Bone marrow (tissue), 2 donors: ENCODE measurements at places on chromosomes 5 and 9.

GRCh38 chr9:126114850-126115460 is 211.7 kb upstream of the MVB12B start:
- DNase-seq = no peak

DNA sequence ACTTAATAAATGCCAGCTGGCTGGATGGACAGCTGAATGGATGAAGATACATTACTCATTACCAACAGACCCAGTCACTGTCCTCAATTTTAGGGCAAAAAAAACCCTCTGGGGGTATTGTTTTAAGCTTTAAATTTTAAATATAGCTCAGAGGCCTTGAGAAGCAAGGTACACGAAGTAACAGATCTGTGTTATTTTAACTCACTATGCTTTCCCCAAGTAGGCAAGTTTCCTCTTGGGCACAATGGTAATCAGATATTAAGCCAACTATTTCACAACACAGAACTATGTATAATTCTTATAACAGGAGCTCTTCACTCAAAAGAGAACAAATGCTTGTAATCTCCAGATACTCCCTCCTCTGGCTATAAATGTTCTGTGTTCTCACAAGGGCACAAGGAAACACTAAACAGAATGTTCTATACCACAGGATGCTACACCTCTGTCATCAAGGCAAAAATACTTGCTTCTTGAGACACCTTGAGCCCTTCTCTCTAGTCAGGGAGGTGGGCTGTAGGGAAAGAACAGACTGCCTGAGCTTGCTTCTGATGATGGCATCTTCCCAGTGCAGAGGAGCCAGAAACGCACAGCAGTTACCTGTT is 443.8 kb downstream of the SPOCK1 start:
- DNase-seq = no peak

- DNase-seq = no peak
These were observed 311.6 kb upstream of the CLINT1 start for GRCh38 chr5:158170534-158170933.

GRCh38 chr9:70110194-70111041 is 66.8 kb downstream of the MAMDC2 start:
- DNase-seq = no peak

DNA sequence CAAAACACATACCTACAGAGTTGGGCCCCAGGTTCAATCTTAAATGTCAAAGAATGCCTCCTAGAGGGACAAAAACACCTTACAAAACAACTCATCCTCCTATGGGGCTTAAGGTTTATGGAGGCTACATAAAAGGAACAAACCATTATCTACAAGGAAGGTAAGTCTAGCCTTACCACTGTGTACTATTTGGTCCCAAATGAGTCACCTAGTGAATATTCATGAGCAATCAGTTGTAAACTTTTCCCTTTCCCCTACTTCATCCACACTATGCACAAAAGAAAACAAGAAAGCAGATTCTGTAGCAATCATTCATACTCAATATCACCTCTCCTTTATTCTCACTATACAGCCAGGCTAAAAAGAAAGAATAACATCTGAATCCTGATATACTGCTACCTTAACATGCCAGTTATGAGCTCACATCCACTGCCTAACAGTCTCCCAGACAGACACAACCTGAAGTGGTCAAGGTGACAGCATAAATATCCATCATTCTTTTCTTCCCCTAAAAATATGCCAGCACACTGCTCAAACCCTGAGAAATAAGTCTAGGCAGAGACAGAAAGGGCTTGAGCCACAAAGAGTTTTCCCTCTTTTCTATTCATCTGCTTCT is 6.2 kb downstream of the OXCT1 start:
- DNase-seq = no peak

GRCh38 chr5:41617843-41618515 is 107.6 kb upstream of the PLCXD3 start:
- DNase-seq = no peak

GRCh38 chr5:142860270-142860669 is 90.1 kb downstream of the ARHGAP26 start:
- no peak for DNase-seq

GRCh38 chr5:117110548-117110947 is 535.9 kb upstream of the SEMA6A start:
- DNase-seq = no peak

DNA sequence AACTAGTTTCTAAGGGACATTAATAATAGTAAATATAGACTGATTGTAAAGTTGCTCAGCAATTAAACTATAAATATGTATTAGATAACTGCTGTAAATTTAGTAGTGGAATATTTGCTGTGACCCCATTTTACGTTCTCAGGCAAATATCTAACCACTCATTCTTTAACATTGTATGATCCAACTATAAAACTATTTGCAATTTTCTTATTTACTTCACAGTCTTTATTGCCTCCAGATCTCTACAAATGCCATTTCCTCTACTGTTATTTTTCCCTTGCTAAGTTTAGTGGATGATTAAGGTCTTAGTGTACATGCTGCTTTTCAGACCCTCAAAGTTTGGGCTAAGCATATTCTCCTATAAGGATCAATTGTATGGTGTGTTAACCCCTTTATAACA is 526.2 kb upstream of the ST8SIA4 start:
- no peak for DNase-seq

DNA sequence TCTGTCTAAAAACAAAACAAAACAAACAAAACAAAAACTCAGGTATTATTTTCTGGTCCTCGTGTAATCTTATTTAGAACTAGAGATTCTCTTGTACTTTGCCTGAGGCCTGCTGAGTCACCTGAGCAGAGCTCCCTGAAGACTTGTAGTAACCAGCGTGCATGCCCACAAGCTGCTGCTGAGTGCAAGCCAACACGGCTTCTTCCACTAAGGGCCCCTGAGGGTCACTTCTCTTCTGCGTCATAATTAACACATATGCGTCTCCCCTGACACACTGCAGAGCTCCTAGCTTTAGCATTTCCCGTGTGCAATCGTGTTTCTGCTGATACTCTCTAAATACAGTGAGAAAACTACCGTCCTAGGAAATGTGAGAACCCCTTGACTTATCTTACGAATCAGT is 10.9 kb upstream of the NDFIP1 start:
- DNase-seq = no peak

DNA sequence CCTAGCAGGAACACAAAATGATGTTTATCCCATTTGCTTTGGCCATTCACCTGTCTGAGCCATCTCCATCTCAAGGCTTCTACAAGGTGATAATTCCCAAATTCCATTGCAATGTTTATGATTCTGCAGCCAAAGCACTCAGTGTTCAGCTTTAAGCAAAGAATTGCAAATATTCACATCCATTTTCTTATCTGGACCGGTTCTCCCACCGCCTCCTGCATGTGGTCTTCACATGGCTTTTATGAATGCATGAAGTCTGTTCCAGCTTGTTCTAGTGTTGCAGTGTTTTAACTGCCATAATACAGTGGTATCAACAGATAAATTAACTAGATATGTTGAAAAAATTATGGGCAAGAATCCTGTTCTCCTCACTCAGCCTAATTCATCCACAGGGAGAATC is 443.0 kb upstream of the KLF4 start:
- no peak for DNase-seq

- no peak for DNase-seq
These were observed 67.2 kb upstream of the STC2 start for GRCh38 chr5:173395257-173395932.

DNA sequence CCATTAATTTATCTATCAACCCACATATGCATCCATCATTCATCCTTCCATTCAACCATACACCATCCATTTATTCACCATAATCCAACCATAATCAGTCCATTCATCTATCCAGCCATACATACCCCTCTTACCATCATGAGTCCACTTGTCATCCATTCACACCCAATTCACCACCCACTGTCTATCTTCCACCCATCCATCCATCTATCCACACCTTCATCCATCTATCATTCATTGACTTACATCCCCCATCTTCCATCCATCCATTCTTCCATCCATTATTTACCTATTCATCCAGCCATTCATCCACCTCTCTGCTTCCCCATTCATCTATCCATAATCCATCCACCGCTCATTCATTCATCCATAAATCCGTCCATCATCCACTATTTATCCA is 17.8 kb downstream of the PAEP start:
- no peak for DNase-seq

DNA sequence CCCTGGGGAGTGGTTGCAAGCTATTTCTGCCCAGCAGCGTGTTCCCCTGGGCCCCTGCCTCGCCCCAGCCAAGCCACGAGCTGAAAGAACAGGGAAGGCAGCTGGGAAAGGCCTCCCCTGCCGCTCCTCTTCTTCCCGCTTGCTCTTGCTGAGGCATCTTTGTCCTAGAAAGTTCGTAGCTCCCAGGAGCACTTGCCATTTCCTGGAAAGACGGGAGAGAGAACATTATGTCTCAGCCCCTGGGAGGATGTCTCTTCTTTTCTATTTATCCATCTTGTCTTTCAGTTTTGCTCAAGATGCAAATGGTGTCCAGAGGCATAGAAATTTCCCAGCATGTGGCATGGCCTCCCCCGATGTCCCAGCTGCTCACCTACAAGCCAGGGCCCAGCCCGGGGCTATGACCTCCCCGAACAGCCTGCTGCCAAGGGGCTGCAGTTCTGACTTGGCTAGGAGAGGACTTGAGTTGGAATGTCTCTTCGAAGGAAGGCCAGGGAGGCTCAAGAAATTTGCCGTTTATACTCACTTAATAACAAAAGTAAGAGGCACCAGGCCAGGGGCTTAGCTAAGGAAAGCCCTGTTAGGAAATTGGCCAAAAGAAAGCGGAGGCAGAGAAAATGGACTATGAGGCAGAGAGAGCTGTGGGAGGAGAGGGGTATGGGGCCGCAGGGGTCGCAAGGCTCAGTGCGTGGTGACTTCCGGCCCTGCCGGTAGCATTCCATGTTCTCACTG is 87.3 kb downstream of the LIFR start:
- DNase-seq = no peak

- no peak for DNase-seq
These were observed 147.6 kb upstream of the TRPM3 start for GRCh38 chr9:71268871-71269635.

- DNase-seq = no peak
These were observed 104.6 kb downstream of the MTX3 start for GRCh38 chr5:79886456-79886855.

DNA sequence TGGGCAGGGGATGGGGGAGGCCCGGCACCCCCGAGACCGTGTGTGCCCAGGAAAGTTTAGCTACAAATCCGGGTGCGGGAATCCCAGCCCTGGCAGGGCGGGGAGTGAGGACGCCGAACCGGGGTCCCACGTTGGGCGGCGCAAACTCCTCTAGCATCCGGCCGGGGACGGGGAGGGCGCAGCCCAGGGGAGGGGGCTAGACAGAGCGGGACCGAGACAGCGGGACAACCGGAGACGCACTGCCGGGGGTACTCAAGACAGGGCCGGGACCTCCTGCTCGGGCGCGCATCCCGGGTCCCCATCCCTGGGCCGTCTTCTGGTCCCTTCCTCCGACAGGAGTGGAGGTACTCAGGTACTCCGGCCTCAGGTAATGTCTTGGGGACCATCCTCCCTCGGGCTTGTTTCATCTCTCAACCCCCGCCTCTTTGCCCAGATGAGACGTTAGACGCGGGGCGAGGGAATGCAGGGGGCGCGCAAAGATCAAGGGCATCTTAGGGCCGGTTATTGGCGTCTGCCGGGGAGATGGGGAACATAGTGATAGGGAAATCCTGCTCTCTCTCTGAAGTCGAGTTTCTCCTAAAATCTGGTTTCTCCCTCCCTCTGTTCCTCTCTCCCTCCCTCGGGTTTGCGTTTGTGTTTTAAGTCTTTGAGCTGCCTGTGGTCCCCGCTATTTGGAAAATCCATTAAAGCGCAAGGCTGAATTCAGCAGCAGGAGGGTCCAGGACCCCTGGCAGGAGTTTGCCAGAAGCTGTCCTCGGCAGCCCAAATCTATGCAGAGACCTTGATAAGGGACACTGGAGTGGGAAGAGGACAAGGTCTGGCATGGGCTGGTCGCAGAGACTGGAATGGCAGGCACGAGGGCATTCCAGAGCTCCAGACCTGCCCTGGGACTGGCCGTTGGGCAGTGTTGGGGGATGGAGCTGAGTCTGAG is 815 bp downstream of the PDZD2 start:
- DNase-seq = no peak
